ENCODE measurements at places on chromosomes 1 and 21. TPM values are rescaled to one million over a fixed set of nuclear protein-coding genes. Genes with fewer than 3 reads are reported as not detected.
A peak's percentile ranks its signal among the peaks of the same experiment; 100 is the strongest.

DNA sequence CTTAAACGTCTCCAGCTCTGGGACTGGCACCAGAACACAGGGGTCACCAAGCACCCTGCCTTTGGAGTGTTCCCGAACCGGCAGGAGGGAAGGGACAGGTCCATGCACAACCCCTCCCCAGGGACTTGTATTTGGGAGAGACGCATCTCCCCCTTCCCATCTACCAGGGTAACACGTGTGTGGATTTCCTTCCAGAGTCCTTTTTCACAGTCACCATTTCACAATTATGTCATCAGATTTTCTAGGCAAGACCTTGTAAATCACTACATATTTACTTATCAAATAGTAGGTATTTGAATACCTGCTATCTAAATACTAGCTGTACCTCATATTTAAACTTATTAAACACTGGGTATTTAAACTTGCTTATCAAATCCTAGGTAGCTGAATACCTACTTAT, 57.4 kb upstream of the AJAP1 start:
- no peak for DNase-seq

DNA sequence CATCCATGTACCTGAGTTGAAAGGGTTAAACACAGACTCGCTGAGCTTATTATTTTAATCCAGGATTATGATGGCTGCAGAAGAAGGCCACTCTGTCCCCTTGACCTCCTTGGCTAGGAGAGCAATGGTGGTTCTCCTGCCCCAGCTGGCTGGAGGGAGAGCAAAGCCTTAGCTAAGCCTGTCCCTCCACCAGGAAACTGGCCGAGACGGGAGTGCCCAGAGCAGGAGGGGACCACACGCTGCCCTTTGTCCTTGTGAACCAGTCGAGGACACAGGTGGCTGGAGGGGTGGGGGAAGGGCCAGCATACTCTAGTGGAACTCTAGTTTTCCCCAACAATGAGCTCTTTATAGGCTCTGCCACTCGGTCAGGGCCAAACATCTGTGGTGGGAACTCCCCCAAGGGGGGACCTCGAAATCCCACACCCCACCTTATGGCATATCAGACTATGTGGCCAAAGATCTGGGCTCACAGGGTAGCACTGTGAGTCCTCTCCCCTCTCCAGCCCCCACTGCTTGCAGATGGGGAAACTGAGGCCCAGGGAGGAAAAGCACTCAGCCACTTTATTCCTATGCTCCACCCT, 12.9 kb downstream of the KIAA1614 start:
- DNase-seq = no peak

- DNase-seq = no peak
Observed at GRCh38 chr21:45872902-45873301, 108.7 kb upstream of the COL6A1 start.

- DNase-seq = no peak
Observed at GRCh38 chr1:244181867-244182266, 130.8 kb downstream of the ZBTB18 start.

DNA sequence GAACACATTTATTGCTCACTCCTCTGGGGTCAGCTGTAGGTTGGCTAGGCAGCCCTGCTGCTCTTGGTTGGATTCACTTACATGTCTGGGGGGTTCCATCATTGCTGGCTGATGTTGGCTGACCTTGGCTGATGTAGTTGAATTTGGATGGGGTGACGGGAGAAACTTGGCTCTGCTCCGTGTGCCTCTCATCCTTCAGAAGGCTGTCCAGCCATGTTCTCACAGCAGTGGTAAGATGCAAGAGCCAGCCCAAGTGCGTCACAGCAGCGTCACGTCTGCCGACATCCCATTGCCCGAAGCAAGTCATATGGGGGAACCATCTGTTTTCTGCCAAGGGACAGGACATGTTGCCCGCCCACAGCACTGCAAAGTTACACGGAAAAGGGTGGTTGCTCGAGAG, 613.5 kb downstream of the MATN1 start:
- DNase-seq = no peak

DNA sequence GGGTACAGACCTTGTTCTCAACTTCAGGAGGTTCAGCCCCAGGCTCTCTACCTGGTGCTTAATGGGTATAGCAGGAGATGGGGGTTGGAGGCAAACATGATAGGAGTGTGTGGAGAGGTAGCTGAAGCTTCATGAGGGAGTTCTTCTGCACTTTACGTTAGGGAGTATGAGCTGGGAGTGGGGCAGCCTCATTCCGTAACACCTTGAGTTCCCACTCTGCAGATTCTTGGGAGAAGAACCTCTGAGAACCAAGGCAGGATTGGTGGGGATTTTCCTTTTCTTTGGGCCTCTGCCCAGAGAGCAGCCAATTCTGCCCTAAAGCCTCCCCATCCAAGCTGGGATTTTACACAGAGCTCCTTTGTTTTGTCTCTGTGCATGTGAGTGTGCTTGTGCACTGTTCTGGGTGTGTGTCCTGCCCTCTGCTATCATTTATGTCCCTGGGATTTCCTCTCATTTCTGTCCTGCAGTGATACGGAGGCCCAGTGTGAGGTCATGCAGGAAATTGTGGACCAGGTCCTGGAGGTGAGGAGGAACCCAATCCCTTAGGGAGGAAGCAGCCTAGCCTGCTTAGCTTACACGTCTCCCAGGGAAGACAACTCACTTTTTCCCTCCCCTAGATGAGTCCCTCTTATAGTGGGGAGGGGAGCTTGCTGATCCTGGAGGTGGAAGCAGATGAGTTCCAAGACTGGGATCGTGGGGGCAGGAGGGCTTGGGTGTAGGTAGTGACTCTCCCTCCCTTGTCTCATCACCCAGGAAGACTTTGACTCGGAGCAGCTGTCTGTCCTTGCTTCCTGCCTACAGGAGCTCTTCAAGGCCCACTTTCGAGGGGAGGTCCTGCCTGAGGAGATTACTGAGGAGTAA, 11.6 kb upstream of the SLC27A3 start:
- no peak for DNase-seq

- no peak for DNase-seq
Observed at GRCh38 chr21:36522219-36522808, 42.4 kb upstream of the CLDN14 start.

DNA sequence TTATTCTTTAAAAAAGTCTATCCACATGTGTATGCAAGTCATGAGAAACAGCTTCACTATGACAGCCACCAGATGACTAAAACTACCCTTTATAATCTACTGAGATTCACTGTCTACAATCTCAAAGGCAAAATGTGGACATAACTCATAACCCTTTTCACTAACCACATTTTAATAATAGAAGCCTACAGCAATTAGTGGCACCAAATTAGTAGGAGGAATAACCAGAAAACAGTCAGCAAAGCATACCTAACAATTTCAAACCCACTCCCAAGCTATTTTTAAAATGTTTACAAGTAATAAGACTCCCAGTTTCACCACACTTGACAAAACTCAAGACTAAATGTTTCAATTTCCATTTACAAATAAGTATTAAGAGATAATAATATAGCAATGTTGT, 442.9 kb downstream of the PTPRC start:
- no peak for DNase-seq

DNA sequence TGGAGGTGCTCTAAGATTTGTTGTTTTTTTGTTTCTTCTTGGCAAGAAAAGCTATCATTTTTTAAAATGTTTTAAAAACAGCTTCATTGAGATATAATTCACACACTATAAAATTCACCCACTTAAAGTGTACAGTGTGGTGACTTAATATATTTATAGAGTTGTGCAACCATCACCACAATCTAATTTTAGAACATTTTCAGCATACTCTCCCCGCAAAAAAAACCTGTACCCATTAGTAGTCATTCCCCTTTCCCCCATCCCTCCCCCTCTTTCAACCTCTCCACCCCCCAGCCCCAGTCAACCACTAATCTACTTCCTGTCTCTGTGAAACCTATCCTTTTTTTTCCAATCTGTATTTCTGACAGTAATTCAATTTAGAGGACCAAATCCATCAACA, 30.6 kb downstream of the ZC3H11B start:
- DNase-seq = no peak

GRCh38 chr1:233617025-233617424, 3.1 kb downstream of the KCNK1 start:
- no peak for DNase-seq

GRCh38 chr1:204261746-204262505, 48.1 kb upstream of the GOLT1A start:
- DNase-seq = no peak

GRCh38 chr1:41474490-41475271, 9.8 kb downstream of the EDN2 start:
- no peak for DNase-seq

GRCh38 chr1:242629396-242629795, 104.9 kb upstream of the PLD5 start:
- DNase-seq = no peak

- no peak for DNase-seq
Observed at GRCh38 chr1:21313886-21314721, 23.8 kb upstream of the ECE1 start.

GRCh38 chr1:48677306-48678287, 99.1 kb downstream of the BEND5 start:
- no peak for DNase-seq

- no peak for DNase-seq
Observed at GRCh38 chr1:60908159-60908558, 174.2 kb upstream of the NFIA start.

DNA sequence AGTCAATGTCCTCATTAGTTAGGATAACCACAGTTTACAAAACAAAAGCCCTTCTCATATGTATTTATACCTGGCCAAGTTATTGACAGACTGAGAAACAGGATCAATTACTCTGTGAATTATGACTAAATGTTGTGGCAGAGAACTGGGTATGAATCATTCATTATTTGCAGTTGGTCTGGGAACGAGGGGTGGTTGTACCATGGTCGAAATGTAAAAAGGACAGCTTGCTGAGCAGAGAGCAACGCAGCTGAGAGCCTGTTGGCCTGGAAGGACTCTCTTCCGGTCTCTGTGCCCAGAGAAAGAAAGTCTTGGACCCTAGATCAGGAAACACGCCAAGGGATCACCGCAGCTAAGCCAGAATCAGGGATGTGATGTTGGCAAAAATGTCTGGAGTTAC, 169.6 kb downstream of the DISC1 start:
- DNase-seq = no peak

DNA sequence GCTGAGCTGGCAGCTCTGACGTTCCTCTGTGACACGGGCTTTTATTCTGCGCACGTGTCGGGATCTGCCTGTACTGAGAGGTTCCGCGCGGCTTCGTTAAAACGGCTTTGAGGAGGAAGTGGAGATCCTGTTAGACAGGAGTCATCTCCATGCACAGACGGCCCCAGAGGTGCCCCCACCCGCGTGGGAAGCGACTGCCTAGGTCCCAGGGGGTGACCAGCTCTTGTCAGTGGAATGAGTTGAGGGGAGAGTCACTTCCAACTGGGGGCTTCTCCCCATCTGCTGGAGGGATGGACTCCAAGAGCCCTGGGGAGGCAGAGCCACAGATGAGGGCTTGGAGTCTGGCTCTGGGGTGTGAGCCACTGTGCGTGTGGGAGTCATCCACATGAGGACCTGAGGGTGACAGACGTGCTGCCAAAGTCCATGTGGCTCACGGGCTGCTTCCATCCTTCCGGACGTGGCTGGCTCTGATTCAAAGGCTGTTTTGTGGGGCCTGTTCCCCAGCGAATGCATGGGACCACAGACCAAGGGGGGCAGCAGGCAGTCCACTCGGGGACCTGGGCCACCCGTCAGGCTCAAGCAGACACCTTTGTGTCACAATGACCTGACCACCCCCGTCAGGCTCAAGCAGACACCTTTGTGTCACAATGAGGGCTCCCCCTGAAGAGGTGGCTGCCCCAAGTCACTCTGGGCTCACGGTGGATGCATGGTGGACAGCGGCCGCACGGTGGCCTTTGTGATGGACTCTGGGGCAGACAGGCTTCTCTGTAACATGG, 26.8 kb downstream of the PTTG1IP start:
- peak; percentile 27 for DNase-seq

GRCh38 chr1:150567341-150567716, 12.1 kb downstream of the MCL1 start:
- peak; percentile 71 for DNase-seq

GRCh38 chr1:36328713-36329112, 5.3 kb upstream of the EVA1B start:
- no peak for DNase-seq

- DNase-seq = no peak
Observed at GRCh38 chr1:229368347-229368746, 25.5 kb upstream of the CCSAP start.

- no peak for DNase-seq
Observed at GRCh38 chr1:84738237-84738636, 48.0 kb upstream of the SSX2IP start.

Gene SERPINC1
- not detected for polyA plus RNA-seq

Gene SPRR5
- polyA plus RNA-seq = not detected

Gene TNFAIP8L2
- 32.0 TPM for polyA plus RNA-seq

Gene KRTAP13-2
- polyA plus RNA-seq = not detected

Gene SEMA6C
- polyA plus RNA-seq = 1.5 TPM

Gene FAF1
- 44.0 TPM for polyA plus RNA-seq

Gene LORICRIN
- polyA plus RNA-seq = not detected

Gene FMOD
- not detected for polyA plus RNA-seq

Gene IL10
- 0.43 TPM for polyA plus RNA-seq

Gene PRRX1
- polyA plus RNA-seq = not detected

Gene ARPC5
- 763 TPM for polyA plus RNA-seq

Gene LAPTM5
- 464 TPM for polyA plus RNA-seq
